AG04450 (cell line): ENCODE measurements at places on chromosomes 12 and 14.

DNA sequence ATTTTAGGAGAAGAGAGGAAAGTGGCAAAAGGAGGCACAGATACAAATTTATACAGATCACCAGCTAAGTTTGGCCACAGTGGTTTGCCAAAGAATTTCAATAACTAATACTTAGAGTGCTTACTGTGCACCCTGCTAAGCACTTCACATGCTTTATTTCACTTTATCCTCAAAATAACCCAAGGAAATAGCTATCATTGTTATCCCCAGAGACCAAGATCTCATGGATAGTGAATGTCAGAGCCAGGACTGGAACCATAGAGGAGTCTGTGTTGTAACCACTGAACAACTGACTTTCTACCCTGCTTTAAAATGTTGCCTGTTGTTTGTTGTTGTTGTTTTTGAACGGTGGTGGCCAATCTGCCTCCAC is 1.3 kb upstream of the TCP11L2 start:
- no peak for DNase-seq

DNA sequence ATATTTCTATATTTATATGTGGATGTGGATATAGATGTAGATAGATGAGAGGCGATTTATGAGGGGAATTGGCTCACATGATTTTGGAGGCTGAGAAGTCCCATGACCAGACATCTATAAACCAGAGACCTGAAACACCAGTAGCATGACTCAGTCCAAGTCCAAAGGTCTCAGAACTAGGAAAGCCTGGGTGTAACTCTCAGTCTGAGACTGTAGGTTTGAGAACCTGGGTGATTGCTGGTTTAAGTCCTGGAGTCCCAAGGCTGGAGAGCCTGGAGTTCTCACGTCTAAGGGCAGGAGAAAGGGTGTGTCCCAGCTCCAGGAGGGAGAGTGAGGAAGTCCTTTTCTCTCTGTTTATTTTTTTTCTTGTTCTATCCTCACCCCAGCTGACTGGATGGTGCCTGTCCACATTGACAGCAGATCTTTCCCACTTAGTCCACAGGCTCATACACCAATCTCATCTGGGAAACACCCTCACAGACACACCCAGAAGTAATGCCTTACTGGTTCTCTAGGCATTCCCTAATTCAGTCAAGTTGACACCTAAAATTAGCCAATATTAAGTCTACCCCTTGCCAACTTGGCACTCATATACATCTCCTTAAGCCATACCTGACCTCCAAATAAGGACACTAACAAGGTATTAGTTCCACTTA is 45.4 kb downstream of the EMP1 start:
- DNase-seq, result no peak

- no peak for DNase-seq
Measured at GRCh38 chr12:71219224-71219623, 61.4 kb upstream of the TSPAN8 start.

GRCh38 chr12:48305190-48305589 is 45.5 kb downstream of the ZNF641 start:
- DNase-seq, result no peak

DNA sequence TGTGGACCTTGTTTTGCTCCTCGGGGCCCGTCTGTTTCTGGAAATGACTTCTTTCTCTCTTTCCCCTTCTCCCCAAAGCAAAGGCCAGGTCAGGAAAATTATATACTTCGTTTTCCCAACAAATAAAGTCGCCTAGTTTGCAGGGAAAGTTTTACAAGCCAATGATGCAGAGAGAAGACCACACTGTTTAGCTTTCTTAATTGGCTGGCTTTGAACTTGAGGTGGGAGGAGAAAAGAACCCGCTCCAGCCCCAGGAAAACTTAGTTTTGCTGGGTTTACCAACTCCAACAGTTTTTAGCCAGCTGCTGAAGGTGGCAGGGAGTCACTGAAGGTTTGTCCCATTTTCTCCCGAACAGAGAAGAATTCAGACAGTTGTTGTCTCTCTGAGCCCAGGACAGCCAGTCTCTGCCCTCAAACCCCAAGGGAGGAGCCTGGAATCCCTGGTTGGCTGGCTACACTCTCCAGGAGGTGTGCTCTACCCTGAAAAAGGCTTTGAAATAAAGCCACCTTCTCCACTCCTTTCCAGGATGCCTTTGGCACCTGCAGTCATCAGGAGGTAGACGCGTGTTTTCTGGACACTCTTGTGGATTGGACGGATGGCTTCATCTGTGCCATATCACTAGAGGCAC is 24.8 kb downstream of the BCL11B start:
- DNase-seq, result no peak

DNA sequence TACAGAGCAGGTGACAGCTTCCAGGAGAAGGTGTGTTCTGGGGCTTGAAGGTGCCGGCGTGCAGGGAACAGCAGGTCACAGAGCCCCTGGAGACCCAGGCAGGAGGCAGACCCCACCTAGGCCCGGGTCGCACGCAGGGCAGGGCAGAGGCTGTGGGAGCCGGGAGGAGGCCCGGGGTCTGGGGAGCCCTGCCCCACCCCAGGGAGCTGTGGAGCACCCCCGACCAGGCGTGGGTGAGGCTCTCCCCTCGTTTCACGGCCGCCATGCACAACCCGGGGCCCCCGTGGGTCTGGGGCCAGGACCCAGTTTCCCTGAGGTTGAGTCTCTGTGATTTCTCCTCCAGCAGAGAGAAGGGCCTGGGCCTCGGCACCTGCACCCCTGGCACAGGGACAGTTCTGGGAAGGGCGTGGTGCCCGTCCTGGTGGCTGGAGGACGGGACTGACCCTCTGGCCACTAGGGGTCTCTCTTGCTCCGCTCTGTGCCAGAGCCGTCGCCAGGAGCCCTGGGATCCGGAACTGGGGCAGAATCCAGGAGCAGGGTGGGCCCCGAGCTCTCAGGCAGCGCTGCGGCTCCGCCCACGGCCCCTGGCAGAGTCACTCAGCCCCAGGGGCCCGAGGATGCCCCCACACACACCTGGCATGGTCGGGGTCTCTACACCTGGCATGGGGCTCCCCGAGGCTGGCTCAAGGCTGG is 75.2 kb upstream of the FBRSL1 start:
- DNase-seq, result peak; percentile 34

DNA sequence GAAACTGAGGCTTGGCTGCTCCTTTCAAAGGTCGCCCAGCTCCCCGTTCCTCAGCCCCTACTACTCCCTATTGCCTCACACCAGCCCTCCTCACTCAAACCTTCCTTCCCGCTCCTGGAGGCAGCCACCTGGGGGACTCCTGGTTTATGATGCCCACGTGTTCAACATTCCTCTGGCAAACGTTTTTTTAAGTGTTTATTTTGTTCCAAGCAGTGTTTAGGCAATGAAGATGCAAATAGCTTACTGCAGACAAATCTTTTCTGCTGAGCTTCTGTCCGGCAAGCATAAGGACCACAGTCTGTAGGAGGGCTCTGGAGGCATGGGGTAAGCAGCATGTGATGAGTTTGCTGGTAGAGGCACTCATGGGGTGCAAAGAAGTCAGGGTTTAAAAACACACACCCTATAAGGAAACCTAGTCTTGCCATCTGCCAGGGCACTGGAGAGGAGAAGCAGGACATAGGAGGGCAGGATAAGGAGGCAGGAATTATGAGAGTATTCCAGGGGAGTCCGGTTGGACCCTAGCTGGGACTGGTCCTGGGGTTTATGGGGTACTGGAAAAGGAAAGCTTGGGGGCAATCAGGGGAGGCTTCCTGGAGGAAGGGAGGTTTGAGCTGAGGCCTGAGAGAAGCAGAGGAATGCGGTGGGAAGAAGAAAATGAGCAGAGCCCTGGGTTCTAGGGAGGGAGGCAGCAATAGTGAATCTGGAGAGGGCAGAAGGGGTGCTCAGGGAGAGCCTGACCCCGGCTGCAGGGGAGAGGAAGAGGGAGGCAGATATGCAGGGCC is 123.3 kb downstream of the NCOR2 start:
- peak; percentile 20 for DNase-seq

DNA sequence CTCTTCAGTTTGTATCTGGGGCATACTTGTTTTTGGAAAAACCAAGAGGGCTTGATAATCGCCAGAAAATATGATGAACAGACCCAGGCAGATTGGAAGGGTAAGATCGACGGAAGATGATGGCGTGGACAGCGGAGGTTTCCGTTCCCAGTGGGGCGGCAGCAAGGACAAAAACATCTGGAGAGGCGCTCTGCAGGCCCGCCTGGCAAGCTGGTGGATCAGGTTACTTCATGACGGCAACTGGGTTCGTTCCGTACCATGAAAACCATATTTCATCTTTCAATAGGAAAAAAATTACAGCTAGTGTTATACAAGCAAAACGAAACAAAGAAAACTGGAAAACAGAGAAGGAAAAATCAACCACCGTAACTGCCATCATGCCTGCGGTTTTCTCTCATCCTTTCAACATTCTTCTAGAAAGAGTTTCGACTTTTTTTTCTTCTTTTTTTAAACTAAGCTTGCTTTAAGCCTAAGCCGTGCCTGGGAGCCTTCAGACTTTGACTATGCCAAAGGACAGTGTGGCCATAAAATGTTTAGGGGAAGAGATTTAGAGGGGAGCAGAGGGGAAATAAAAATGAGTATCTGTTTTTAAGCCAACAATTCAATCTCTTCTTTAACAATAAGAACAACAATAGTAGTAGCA is 210.5 kb downstream of the FOXN3 start:
- no peak for DNase-seq

DNA sequence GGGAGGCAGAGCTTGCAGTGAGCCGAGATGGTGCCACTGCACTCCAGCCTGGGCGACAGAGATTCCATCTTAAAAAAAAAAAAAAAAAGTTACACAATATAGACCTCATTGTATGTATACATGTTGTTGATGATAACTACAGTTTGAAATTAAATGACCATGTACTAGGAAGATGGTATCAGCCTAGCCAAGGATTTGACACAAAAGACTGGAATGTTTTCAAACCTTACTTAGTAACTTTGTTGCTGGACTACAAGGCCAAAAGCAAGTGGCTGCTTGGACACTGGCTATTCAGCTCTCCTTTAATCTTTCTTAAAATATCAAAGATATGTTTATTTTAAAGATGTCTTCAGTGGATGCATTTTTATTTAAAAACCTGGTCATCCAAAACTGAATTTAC is 18.9 kb upstream of the NUDT4 start:
- no peak for DNase-seq

DNA sequence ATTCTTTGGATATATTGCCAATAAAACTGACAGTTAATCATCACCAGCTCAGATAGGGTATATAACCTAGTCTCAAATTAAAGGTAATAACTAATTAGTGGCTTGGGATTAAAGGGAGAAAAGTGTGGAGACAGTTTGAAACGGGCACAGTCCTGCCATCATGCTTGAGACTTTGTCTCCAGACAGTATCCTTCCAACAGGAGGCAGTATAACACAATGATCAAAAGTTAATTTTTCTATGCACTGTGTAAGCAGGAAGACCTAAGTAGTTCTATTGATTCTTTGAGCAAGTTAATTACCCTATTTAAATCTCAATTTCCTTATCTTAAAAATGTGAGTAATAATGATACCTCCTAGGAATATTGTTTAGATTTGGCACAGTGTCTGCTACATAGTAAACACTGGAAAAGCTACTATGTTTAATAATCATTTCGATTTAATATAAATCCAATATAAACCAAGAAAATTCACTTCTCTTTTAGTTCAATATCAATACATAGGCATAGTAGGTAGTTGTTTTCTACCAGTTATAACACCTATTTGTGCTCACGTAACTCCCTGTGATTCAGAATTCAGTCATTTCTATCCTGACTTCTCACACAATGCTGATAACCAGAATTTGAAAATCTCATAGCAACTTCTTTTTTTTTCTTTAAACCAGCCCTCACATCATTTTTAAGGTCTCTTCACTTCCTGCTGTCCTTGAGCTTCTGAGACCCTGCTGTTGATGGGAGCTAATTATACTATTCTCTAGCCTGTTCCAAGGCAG is 53.7 kb downstream of the GALNT4 start:
- no peak for DNase-seq

DNA sequence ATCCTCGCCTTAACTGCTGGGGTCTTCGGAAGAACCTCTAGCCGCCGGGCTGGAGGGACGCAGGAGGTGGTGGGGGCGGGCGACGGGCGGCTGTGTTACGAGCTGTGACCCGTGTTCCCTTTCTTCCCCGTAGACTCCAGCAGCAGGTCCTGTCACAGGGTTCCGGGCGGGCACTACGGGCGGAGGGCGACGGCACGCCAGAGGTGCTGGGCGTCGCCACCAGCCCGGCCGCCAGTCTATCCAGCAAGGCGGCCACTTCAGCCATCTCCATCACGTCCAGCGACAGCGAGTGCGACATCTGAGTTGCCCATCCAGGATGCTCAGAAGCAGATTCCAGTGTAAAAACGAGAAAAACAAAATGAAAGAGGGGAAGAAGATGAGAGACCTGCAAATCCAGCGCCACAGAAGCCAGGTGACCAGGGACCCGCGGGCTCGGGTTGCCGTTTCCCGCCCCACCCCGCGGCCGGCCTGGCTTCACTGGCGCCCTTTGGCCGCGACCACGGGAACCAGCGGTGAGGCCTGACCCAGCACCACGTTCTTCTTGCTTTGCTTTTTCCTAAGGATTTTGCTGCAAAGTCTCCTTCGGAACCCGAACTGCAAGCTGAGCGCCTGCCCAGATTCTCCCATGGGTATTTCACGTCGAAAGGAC is 2.1 kb downstream of the SIX6 start:
- no peak for DNase-seq

DNA sequence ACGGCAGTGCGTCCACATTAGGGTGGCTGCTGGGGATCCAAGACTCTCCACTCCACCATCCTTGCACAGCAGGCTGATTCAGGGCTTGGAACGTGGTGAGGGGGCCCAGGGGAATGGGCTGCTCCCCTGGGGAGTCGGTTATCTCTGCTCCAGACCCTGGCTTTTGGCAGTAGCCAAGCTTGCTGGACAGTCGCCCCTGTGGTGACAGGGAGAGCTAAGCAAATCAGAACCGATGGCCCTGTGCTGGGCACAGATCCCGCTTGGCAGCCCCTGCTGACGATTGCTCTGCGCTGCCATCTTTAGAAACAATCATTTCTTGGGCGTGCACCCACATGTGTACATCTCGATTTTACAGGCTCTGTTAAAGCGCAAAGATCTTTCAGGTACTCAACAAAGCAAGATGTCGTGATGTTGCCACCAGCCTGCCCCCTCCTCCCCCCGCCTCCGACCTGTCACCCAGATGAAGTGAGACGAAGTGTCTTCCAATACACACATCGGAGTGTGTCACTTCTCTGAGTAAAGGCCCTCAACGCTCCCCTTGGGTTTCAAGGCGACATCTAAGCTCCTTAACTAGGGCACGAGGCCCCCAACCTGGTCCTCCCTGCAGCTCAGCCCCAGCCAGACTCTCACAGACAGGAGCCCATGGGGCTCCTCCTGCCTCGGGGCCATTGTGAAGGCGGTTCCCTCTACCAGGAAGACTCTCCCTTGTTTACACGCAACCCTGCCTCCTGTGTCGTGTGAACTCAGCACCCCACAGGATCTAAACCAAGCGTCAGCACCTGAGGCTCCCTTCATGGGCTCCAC is 55.6 kb downstream of the PITPNM2 start:
- no peak for DNase-seq
